ENCODE measurements at places on chromosomes 2 and 18. TPM values are rescaled to one million over a fixed set of nuclear protein-coding genes. Genes with fewer than 3 reads are reported as not detected.

- no peak overlapping the region for H3K4me3 ChIP-seq
- no peaks in the 10 kb centered on the region for H3K36me3 ChIP-seq
- peaks cover 44% of the 10 kb centered on the region for H3K4me1 ChIP-seq
- H3K27ac ChIP-seq = no peak overlapping the region
These were observed 189.8 kb downstream of the FAM210A start for GRCh38 chr18:13536578-13536977.

GRCh38 chr2:200425026-200425821, 84.6 kb downstream of the KCTD18 start:
- no peaks in the 10 kb centered on the region for H3K36me3 ChIP-seq
- H3K4me3 ChIP-seq = no peak overlapping the region
- no peak for DNase-seq
- H3K27ac ChIP-seq = no peak overlapping the region
- no peaks in the 10 kb centered on the region for H3K27me3 ChIP-seq

DNA sequence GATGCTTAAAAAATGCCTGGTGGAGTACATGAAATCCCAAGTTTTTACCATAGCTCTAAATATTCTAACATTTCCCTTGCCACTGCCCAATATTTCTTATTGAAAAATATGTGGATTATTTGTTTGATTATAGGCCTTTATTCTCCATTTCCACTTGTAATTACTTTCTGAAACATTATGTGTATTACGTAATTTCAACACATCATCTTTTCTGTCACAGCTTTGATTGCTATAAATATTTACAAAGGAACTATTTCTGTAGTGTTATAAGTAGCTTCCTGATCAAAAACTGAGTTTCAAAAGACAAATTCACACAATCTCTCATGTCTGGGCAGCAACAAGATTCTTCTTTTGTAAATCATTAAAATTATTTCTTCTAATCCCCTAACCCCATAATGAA, 859.6 kb upstream of the CRIM1 start:
- no peak overlapping the region for H3K4me3 ChIP-seq
- H3K4me1 ChIP-seq = no peaks in the 10 kb centered on the region
- no peaks in the 10 kb centered on the region for H3K27me3 ChIP-seq
- no peak overlapping the region for H3K27ac ChIP-seq

Gene GLI2
- not detected for total RNA-seq

Gene PROKR1
- 0.05 TPM for total RNA-seq

Gene C2orf72
- total RNA-seq = not detected

Gene TTC32
- 22.8 TPM for total RNA-seq

Data from activated B cell treated with CpG ODN at 0.5 μM for 24 hours (primary cell).